ENCODE measurements at places on chromosomes 12 and 14.
A peak's percentile ranks its signal among the peaks of the same experiment; 100 is the strongest.

- DNase-seq: no peak
These were observed 217.9 kb upstream of the PWP1 start for GRCh38 chr12:107467716-107468115.

DNA sequence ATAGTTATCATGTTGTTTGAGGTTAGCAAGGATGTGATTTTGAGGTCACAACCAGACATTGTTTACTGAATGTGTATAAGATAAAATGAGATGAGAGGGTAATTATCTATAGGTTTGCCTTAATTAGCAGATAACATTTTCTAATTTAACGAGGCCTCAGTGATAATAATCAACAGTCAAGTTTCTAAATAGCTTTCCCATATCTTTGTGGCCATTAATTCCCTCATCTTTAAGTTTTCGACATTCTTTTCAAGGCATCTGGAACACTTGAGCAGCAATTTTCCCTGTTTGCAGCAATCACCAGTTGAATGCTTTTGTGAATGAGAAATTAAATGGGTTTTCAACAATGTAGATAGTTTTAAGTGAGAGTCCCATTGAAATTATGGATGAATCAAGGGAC lies 304.1 kb downstream of the SYT1 start:
- DNase-seq: no peak

GRCh38 chr12:107145397-107145796 lies 52.0 kb upstream of the CRY1 start:
- DNase-seq: no peak

GRCh38 chr12:114933428-114934160 lies 249.6 kb upstream of the TBX3 start:
- DNase-seq: peak; percentile 99

- no peak for DNase-seq
These were observed 384.3 kb downstream of the ADAMTS20 start for GRCh38 chr12:43167691-43168090.

GRCh38 chr14:33711811-33712216 lies 239.1 kb downstream of the EGLN3 start:
- no peak for DNase-seq

GRCh38 chr14:100383727-100384158 lies 60.6 kb downstream of the SLC25A47 start:
- DNase-seq: peak; percentile 83

DNA sequence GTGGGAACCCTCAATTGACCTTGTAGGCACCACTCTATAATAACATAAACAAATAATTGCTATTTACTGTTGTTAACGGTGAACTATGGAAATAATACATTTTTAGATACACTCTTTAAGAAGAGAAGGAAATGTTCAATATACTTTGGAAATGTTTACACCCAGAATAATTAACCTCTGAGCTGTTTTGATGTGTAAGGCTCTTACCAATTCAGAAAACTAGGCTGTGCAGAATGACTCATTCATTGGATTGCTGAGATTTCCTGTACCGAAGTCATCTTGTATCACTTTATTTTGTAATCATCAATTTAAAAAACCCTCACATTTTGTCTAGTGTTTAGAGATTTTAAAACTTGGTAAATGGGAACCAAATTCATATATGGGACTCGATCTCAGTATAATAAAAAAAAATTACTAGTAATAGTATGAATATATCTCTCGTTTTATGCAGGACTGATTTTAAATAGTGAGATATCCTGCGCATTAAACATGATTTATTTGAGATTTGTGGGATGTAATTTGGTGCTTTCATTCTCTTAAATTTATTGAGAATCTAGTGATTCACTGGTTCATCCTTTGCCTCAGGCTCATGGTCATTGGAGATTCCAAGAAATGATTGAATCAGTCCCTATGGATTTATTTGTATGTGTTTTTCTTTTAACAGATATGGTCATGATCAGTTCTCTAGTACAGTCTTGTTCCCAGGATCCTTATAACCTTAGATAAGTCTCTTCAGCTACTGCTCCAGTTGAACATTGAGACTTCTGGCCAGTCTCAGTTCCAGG lies 3.9 kb downstream of the SAMD4A start:
- DNase-seq: no peak

All from islet precursor cell (in vitro differentiated cells).